ENCODE measurements at places on chromosomes 7 and 10.

DNA sequence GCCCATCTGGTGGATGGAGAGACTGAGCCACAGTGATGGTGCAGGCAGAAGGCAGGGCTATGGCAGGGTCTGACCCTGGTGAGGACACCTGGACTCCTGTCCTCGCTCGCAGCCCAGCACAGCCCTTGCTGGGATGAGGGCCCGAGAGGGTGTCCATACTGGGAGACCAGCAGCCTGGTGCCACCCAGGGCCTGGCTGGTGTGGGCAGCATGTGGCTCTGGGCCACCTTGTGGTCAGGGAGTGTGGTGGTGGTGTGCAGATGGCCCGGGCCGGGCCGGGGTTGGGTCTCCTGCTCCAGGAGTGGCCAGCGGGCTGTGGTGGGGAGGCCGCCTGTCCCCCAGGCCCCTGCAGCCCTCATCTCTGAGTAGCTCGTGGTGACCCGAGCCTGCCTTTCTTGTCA is 14.9 kb downstream of the ADCY1 start:
- DNase-seq = no peak

GRCh38 chr7:72503644-72504043 is 91.5 kb upstream of the CALN1 start:
- DNase-seq = no peak

DNA sequence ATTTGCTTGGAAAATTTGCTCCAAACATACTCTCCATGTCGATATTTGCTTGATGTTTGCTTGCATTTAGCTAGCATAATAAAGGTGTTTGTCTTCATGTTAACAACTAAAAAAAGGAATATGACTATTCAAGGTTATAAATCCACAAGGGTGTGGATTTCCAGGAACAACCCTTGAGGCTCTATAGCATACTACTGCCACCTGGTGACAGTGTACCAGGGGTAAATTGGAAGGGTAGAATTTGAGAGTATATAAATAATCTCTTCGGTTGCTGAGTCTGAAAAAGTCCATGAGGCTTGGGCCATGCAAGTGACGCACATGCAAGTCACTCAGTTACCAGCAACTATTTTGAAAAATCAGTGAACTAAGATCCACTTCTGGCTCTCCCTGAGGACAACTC is 68.4 kb downstream of the SLIT1 start:
- DNase-seq = no peak

- DNase-seq = no peak
Measured at GRCh38 chr10:5560142-5560816, 35.5 kb downstream of the CALML3 start.

DNA sequence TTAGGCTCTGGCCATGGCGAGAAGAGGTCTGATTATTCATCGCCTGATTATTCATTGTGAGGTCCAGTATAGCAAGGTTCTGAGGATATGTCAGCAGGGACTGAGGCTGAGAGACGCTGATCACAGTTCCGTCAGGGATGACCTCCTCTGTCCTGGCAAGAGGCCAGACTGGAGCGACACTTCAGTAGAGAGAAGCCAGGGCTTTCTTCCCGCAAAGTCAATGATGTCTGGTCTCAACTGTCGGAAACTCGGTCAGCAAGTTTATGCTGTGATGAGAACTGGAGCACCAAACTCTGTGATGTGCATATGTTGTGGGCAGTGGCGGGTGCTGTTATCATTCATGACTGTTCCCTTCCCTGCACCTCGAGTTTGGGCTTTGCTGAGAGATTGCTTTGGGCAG is 29.0 kb upstream of the GNA12 start:
- no peak for DNase-seq

- DNase-seq = no peak
Measured at GRCh38 chr10:44689368-44689767, 221.8 kb upstream of the TMEM72 start.

GRCh38 chr7:51847461-51848134 is 531.0 kb upstream of the COBL start:
- no peak for DNase-seq

DNA sequence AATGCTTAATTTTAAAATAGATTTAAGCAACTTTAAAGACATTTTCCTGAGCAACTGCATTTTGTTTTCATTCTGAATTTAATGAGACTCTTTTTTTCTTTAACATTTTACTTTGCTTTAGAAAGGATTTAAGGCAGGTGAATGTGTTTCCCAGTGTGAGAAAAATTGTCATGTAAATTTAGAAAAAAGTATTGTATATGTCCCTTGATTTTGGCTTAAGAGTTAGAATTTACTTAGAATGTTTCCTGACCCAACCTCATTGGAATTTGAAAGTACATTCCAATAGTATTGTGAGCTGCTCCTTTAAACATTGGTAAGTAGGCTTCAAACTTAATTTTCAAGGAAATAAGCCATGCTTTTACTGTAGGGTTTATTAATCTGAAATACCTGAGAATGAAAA is 110.2 kb downstream of the PTEN start:
- DNase-seq = peak; percentile 7

DNA sequence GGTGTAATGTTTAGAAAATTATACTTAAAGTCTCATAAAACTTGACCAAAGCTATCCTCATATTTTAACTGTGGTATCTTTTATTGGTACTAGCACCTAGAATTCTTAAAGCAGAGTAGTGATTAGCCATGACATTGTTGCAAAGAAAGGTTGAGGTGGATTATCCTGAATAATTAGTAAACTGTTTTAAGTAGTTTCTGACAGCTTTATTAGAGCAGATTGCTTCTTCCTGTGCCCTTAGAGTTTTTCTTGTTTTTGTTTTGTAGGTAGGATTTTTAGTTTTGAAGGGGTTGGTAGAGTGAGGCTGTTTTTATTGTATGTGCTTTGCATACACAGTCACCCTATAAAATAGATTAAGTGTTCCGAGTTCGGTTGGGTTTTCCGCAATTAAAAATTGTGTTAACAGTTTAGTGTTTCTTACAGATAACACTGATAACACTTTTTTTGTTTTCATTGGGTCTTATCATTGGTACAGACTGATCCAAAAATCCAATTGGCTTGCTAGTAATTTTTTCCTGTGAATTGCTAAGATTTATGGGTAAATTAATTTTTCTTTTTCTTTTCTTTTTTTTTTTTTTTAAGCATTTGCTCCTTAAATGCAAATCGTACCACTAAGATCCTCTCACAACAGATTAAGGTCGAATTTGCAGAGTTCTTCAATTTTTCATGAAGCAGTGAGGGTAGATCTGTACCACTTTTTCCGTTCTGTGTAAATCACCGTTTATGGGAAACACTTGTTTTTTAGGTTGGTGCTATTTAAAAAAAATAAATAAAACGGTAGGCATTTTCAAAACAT is 2.1 kb upstream of the PBLD start:
- no peak for DNase-seq

DNA sequence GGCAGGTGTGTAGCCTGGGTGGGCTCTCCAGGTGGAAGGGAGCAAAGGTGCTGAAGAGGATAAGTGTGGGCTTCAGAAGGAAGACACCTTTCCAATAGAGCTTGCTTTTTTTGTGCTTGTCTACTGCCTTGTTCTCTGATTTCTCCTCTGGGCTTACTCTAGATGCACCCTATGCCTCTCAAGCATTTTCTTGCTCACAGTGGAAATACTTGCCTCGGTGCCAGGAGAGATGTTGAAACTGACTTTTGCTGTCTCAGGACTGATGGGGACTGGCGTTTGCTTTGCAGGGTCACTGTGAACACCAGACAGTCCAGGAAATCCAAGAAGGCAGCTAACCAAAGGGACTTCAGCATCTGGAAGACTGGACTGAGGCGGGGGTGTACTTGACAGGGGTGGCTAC is 187.9 kb downstream of the SNX10 start:
- DNase-seq = no peak

DNA sequence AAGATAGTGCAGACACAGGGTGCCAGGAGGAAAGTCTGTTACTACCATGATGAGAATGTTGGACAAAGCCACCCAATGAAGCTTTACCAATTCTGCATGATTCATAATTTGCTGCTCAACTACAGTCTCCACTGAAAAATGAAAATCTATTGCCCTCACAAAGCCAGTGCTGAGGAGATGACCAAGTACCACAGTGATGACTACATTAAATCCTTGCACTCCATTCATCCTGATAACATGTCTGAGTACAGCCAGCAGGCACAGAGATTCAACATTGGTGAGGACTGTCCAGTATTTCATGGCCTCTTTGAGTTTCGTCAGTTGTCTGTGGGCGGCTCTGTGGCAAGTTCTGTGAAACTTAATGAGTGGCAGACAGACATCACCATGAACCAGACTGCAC is 144.0 kb downstream of the PLCE1 start:
- DNase-seq = no peak

- no peak for DNase-seq
Measured at GRCh38 chr7:80949449-80949848, 30.6 kb upstream of the SEMA3C start.

DNA sequence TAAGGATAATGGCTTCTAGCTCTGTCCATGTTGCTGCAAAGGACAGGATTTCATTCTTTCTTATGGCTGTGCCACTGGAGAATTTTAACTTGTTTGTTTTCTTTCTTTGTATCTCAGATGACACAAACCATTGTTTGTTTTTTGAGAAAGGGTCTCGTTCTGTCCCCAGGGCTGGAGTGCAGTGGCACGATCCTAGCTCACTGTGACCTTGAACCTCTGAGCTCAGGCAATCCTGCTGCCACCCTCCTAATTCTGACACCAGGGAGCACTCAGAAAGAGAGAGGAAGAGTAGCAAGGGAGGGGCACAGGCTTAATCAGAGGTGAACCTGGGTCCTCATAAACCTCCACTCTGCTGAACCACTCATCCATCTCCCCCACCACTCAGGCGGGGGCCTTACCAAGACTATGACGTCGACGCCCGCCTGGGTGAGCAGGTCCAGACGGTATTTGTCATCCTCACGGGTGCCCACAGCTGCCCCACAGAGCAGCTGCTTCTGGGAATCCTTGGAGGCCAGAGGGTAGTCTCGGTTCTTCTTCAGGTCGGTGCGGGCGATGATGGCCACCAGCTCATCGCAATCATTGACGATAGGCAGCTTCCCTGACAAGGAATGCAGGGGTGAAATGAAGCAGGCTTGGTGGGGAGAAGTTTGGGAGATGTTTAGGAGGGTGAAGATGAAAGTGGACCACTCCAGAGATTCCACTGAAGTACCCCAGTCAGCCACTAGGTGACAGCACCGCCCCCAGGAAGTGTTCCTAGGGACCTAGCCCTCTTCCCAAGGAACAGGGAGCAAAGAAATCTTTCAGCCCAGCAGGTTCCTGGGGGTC is 11.6 kb downstream of the IMPDH1 start:
- DNase-seq = peak; percentile 72
